ENCODE measurements at places on chromosomes 3 and 15.

DNA sequence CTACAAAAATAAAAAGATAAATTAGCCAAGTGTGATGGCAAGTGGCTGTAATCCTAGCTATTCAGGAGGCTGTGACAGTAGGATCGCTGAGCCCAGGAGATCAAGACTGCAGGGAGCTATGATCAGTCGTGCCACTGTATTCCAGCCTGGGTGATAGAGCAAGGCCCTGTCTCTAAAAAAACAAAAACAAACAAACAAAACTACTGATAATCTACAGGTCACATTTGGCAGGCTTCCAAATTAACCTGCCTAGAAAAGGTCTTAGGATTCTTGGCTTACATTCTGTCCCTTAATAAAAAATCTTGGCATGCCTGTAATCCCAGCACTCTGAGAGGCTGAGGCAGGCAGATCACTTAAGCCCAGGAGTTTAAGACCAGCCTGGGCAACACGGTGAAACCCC, 33.4 kb upstream of the SETD2 start:
- DNase-seq = no peak

DNA sequence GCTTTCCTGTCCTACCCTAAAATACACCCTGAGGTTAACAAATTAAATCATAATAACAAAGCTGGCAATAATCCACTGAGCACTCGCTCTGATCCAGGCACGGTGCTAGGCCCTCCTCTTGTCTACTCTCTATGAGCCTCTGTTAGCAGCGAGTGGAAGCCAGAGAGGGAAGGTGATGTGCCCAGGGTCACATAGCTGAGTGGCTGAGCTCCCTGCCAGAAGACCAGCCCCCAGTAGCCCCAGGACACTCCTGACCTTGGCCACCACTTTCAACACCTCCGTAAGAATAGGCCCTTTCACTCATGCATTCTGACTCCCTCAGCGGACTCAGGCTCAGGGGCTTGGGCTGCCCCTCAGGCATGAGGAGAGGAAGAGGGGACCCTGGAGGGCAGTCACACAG, 9.5 kb upstream of the PRKCD start:
- DNase-seq = no peak

DNA sequence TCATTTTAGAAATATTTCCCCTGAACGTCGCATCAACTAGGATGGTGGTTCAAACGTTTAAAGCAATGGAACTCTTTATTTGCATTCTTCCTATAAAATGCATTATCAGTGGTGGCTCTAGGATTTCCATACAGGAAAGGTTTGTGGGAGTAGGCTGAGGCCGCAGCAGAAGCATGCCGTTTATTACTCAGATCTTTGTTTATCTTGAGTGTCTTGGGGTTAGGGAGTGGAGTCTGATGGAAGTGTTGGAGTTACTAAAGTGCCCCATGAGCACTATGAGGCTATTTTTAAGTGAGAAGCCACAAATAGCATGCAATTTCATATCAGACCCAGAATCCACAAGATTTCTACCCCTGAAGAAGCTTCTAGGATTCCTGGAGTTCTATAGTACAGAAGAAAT, 26.2 kb downstream of the ATOSA start:
- DNase-seq = no peak

DNA sequence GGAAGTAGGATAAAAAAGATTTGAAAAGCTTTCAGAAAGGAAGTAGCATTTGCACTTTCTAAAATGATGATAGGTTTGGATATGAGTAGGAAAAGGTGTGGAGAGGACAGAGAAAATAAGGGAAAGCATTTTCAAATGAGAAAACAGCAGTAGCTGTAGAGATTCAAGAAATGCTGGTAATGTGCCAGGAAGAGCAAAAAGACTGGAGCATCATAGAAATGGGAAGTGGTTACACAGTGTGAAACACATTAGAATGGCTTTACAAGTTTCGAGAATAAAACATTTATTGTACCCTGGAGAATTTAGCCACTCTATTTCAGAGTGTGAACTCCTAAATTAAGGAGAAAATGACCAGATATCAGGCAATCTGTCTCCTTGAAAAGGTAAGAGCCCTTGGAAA, 108.3 kb upstream of the CHL1 start:
- DNase-seq = no peak
